ENCODE measurements at places on chromosomes 7 and 10. TPM values are rescaled to one million over a fixed set of nuclear protein-coding genes. Genes with fewer than 3 reads are reported as not detected.
A peak's percentile ranks its signal among the peaks of the same experiment; 100 is the strongest.

DNA sequence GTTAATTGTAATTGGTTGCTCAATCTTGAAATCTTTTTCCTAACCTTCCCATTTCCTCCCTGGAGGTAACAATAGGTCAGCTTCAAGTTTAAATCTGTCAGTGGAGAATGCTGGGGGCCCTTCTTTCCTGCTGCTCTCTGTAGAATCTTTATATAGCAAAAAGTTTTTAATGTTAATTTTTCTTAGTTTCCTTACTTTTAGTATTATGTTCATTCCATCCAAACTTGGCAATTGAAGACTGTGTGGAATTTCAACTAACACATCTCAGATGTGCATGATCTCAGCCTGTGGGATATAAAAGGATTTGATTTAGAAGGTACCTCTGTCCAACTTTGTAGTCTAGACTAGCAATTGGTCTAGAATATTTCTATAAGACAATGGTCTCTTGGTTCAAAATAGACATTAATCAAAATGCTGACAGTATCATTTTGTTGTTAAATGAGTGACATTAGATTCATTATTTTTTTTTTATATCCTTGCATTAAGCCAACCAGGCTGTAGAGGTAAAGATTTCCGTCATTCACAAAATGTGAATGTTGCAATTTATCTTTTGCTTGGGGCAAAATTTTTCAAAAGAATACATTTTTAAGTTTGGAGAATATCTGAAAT, 100.4 kb upstream of the SEMA3A start:
- DNase-seq: no peak

Gene PRSS37
- not detected for total RNA-seq

Gene HOXA7
- not detected for total RNA-seq

GRCh38 chr10:123995461-123996131, 97.8 kb downstream of the CHST15 start:
- DNase-seq: peak; percentile 53

DNA sequence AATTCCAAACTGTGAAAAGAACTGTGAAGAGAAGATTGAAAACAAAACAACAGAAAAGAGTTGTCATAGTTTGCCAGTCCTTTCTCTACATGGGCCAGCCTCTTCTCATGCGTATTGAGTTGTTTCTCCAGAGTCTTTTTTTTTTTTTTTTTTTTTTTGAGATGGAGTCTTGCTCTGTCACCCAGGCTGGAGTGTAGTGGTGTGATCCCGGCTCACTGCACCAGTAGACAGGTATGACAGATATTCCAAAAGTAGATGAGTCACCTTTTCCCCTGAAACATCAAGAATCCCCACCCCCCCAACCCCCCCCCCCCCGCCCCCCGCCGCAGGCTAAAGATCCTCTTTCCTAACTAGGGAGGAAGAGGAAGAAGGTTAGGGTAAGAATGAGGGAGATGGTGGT, 15.6 kb upstream of the KMT2C start:
- no peak for DNase-seq

Gene FBXL13
- total RNA-seq: 1.4 TPM

GRCh38 chr10:96072674-96073073, 29.3 kb downstream of the CCNJ start:
- no peak for DNase-seq

- DNase-seq: no peak
Observed at GRCh38 chr7:149787428-149788299, 14.3 kb upstream of the ZNF467 start.

DNA sequence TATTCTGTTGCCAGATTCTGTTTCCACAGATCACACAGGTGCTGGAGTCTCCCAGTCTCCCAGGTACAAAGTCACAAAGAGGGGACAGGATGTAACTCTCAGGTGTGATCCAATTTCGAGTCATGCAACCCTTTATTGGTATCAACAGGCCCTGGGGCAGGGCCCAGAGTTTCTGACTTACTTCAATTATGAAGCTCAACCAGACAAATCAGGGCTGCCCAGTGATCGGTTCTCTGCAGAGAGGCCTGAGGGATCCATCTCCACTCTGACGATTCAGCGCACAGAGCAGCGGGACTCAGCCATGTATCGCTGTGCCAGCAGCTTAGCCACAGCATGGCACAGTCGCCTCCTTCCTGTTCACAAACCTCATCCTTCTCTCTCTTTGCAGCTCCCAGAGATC, 237.5 kb upstream of the PRSS1 start:
- DNase-seq: peak; percentile 35

Gene HMX3
- total RNA-seq: 0.45 TPM

- DNase-seq: no peak
Observed at GRCh38 chr7:50366311-50366710, 61.8 kb downstream of the IKZF1 start.

Gene SLC16A12
- total RNA-seq: not detected

- no peak for DNase-seq
Observed at GRCh38 chr10:29969255-29970011, 90.0 kb downstream of the JCAD start.

Gene GNAI1
- 1.7 TPM for total RNA-seq

Gene OR6B1
- not detected for total RNA-seq

GRCh38 chr10:125284875-125285597, 124.7 kb upstream of the CTBP2 start:
- no peak for DNase-seq

Gene OR9A2
- total RNA-seq: not detected

Gene GRID2IP
- 0.18 TPM for total RNA-seq

DNA sequence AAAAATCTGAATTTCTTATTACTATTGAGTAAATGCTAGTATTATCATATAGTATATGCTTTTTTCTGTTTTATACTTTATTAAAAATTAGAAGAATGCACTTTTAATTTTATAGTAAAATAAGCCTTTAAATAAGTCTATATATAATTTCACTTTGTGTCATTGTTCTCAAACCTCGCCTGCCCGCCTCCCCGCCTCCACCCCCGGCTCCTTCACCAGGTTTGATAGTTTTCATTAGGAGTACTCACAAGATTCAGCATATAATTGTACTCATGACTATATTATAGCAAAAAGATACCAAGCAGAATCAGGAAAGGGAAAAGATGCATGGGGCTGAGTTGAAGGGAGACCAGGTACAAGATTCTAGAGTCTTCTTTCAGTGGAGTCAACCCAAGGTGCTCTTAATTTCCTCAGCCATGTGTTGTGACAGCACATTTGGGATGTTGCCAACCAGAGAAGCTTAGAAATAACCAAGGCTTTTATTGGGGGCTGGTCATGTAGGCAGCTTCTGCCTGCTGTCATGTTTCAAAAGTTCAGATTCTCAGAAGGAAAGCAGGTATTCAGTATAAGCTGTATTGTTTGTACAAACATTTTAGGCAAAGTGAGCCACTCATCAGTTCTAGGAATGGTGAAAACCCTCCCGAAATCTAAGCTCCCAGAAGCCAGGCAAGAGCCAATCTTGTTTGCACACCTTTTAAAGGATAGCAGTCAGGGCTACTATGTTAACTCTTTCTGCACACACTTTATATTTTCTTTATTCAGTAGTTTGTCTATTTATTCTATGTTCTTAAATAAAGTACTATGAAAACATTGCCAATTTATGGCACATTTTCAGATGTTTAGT, 12.3 kb downstream of the NHLRC2 start:
- DNase-seq: no peak

Gene PON1
- not detected for total RNA-seq

Gene ACSM6
- total RNA-seq: not detected

Gene AMZ1
- total RNA-seq: 0.11 TPM

DNA sequence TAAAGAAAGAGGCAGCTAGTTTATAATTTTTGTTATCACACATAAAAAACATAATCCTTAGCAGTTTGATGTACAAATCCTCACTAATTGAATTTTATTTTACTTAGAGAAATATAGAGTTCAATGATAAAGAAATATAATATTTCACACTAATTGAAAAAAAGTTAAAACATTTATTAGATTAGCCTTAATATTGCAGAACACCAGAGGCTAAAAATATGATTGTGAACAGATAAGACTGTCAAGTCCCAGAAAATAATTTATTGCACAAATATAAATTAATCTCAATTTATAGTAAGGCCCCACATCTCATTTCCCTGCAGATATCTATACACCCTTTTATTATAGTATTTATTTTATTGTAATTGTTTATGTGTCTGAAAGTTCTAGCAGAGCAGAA, 690.8 kb upstream of the PHF14 start:
- no peak for DNase-seq

Gene MMP21
- total RNA-seq: not detected

Gene ACADSB
- total RNA-seq: 19.7 TPM

Gene EPDR1
- total RNA-seq: 3.4 TPM

Gene NEUROD6
- total RNA-seq: not detected

- DNase-seq: no peak
Observed at GRCh38 chr10:97490592-97490991, 7.6 kb downstream of the MMS19 start.

GRCh38 chr7:148962823-148963582, 65.3 kb downstream of the PDIA4 start:
- DNase-seq: peak; percentile 78

- no peak for DNase-seq
Observed at GRCh38 chr10:95896071-95896850, 11.5 kb upstream of the CC2D2B start.

- no peak for DNase-seq
Observed at GRCh38 chr7:92330835-92331438, 85.2 kb downstream of the ANKIB1 start.

- no peak for DNase-seq
Observed at GRCh38 chr10:11789306-11789705, 33.9 kb upstream of the PROSER2 start.

Gene PPP1R17
- total RNA-seq: not detected

DNA sequence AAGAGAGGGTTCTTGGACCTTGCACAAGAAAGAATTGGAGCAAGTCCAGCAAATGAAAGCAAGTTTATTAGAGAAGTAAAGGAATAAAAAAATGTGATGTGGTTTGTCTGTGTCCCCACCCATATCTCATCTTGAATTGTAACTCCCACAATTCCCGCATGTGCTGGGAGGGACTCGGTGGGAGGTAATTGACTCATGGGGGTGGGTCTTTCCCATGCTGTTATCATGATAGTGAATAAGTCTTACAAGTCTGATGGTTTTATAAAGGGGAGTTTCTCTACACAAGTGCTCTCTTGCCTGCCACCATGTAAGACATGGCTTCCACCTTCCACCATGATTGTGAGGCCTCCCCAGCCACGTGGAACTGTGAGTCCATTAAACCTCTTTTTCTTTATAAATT, 39.2 kb upstream of the FZD9 start:
- no peak for DNase-seq

DNA sequence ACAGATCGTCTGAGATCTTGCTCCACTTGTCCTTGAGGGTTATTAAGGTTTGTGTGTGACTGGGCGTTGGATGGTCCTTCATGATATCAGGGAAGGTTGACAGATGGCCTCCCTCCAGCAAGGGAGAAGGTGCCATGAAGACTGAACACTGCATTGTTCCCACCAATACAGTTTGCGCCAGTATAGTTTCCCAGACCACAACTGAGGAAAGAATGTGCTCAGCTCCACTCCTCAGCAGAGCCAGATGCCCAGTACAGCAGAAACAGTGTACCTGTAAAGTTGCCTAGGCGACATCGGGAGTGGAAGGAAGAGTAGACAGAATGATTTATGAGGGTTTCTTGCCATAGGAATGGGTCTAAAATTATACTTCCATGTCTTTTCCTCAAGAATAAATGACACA, 137.5 kb downstream of the ST7 start:
- no peak for DNase-seq

DNA sequence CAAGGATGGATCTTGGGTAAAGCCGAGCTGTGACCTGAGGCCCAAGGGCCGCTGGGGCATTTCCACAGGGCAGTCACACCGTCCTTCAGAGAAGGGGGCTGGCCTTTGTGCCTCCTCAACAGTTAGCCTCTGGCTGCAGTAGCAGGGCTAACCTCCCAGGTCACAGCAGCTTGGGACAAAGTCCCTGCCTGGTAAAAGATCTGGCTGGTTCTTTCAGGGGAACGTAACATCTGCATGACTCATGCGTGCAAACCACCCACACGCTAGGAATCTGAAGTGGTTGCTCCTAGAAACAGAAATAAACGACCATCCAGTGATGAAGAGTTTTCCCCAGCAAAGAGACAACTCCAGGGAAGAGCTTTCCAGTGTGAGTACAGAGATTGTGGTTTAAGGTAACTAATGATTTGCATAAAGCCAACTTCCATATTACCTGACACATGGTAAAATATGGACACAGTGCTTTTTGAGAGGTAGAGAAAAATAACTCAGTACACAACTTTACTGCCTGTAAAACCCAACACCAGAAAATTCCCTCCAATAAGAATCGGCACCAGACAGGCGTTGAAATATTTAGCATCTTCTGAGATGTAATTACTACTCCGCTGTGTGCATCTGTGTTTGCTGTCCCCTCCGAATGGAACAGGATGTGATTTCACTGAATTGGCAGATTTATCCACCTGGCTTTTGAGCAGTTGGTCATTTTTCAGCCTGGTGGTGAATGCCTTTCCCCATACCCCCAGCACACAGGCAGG, 84.9 kb upstream of the ADRB1 start:
- DNase-seq: peak; percentile 53

Gene CFAP58
- total RNA-seq: 0.38 TPM

Gene HHEX
- 0.58 TPM for total RNA-seq

DNA sequence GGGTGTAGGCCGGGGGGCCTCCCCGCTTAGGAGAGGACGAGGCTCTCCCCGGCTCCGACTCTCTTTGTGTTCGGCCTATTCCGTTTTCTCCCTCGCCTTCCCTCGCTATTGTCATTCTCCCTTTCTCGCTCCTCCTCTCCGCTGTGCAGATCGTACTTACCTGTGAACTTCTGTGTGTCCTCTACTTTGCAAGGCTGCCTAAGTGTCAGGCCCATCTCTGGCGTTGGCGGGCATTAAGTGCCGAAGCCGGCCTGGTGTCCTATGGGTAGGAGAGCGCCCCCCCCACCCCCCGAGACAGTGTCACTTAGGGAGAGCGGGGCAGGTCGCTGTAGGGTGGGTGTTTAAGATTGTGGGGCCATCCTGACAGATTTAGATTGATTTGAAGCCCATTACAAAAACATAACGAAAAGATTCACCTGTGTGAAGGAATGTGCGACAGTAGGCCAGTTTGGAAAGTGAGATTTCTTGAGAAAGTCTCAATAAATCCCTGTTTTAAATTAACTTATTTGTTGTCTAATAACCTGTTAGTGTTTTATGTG, 579 bp downstream of the RBM33 start:
- peak; percentile 71 for DNase-seq

DNA sequence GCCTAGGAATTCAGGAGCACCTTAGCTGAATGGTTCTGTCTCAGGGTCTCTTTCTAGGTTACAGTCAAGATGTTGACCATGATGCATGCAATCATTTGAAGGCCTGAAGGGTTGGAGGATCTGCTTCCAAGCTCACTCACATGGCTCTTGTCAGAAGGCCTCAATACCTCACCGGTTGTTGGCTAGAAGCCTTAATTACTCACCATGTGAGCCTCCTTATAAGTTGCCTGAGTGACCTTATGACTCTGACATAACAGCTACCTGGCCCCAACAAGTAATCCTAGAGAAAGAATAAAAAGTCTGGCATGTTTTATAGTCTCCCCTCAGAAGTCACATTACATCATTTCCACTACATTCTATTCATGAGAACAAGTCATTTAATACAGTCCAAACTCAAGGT, 3.4 kb upstream of the C1GALT1 start:
- DNase-seq: no peak

GRCh38 chr10:1344408-1344807, 288.2 kb downstream of the WDR37 start:
- no peak for DNase-seq
